SK-N-DZ (cell line): ENCODE measurements at places on chromosomes 2 and 18.
A peak's percentile ranks its signal among the peaks of the same experiment; 100 is the strongest.

DNA sequence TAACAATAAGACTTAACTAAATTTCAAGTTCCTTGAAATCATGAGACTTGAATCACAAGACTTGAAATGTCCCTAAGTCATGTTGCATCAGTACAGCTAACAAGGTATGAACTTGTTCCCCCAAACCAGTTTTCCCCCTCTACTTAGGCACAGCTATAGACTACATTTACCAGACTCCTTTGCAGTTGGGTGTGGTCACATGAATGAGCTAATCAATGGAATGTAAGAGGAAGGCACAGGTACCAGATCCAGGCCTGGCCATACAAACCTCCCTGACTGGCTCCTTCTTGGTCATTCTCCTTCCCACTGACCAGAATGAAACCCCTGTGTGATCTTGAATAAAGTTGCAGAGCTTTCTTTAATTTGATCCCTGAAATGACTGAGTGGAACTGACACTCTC, 77.8 kb downstream of the DNER start:
- no peak for DNase-seq

DNA sequence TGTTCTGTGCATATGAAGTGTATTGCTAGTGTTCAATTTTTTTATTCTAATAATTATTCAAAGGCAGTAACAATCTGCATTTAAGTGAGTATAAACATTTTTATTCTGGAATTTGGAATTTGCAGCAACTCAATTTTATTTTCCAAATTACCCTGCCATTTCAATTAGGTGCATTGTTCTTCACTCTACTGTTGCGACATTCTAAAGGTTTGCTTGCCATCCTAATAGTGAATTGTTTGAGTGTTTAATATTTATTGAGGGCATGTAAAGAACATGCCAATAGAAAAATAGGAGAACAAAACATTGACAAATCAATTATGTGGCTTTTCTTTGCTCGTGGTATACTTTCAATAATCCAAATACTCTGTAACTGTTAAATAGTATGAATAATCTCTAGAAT, 18.0 kb downstream of the MEIS1 start:
- DNase-seq = no peak

- no peak for DNase-seq
Measured at GRCh38 chr2:109162999-109163398, 34.0 kb downstream of the SH3RF3 start.

- no peak for DNase-seq
Measured at GRCh38 chr2:37324536-37324785, 172 bp downstream of the PRKD3 start.

DNA sequence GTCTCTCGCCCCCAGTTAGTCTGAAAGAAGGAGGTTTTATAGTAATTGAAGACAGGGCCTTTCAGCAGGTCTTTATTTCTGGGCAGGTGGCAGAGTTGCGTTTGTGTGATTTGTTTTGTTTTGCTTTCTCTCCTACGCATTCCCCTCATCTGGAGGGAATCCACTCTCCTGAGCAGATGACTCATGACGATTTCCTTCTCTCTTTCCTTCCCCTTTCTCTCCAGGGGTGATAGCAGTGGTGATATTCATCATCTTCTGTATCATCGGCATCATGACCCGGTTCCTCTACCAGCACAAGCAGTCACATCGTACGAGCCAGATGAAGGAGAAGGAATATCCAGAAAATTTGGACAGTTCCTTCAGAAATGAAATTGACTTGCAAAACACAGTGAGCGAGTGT, 888.8 kb downstream of the CNTNAP5 start:
- no peak for DNase-seq

DNA sequence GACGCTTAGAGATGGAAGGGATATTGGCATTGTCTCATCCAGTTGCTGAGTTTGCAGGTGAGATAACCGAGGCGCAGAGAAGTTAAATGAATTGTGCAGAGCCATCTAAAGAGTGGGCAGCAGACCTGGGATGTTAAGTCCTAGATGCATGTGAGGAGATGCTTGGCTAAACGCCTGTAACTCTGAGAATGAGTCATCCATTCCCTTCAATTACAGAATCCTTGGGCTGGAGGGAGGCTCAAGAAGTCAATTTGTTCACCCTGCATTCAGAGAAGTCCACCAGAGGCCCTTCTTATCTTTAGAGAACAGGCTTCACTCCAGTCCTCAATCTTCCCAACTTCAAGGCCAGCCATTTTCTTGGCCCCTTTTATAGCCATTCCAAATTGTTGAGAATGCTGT, 1.6 kb downstream of the EHD3 start:
- no peak for DNase-seq

DNA sequence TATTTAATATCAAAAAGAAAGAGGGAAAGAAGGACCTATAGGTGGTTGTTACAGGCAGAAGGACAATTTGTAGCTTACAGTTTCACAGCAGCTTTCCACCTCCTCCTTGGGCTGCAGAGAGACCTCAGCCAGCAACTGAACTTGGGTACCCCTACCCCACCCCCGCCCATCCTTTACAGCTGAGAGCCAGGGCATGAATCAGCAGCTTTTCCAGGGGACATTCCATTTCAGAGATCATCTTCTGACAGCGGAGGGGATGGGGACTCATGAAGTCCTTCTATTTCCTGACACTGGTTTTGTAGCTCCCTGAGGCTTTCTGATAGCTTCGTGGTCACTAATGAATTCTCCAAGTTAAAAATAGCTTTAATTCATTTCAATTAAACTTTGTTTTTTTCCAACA, 96.4 kb downstream of the ITGB1BP1 start:
- no peak for DNase-seq

GRCh38 chr2:5945742-5946141, 253.6 kb downstream of the SOX11 start:
- DNase-seq = no peak

DNA sequence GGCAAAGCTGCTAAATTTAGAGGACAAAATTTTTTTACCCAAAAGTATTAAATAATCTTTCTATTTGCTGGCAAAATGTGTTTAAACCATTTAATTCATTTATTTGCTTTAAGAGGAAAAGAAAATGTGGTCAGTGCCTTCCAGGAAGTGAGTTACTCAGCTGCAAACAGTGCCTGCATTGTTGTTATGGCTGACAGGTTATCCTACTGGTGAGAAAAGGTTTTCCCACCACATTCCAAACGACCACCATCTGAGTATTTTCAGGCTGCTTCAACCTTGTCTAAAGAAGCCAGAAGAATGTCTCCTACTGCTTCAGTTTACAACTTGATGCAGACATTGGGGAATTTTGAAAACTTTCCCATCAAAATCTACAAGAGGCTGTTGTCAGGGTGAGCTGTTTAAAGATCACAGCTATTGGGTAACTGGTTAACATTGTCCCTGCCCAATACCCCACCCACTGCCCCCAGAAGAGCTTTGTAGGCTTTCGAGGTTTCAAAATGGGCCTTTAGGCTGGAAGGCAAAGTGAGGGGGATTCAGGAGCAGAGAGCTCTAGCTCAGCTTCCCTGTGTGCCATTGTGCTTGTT, 461.3 kb upstream of the FANCL start:
- DNase-seq = no peak

DNA sequence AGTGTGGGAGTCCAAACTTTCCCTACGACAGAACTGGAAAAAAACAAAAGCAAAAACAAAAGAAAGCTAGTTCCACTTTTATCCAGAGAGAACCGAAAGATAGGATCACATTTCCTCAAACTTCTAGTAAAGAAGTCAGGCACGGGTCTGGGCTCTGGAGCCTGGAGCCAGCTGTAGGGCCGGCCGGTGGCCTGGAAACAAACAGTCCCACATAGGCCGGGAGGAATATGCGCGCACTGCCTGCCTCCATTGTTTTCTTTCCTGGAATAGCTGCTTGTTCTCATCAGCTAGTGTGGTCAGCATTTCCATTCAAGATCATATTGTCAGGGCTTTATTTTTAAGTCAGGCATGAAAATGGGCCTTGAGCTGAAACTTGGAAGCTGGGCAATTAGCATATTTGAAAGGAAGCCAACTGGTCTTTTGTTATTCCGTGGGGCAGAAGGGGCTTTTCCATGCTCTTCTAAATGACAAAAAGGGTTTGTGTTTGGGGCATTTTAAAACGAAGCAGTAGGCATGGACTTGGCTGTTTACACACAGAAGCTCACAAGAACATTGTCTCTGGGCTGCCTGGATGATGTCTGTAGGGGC, 58.7 kb upstream of the RFX8 start:
- no peak for DNase-seq

GRCh38 chr18:59318460-59319050, at the start of gene CPLX4:
Gene CPLX4, minus strand, starts transcription at chr18:59318649. Its CDS starts 187 bp downstream, at chr18:59318462.
- DNase-seq = no peak

GRCh38 chr2:182522405-182522896, 95.6 kb upstream of the PDE1A start:
- DNase-seq = peak; percentile 21

- DNase-seq = no peak
Measured at GRCh38 chr2:34949316-34949715, 1350.2 kb upstream of the FAM98A start.

- DNase-seq = no peak
Measured at GRCh38 chr2:189441709-189442074, 418 bp downstream of the WDR75 start.

- DNase-seq = no peak
Measured at GRCh38 chr2:98803405-98804264, 72.7 kb upstream of the MGAT4A start.

DNA sequence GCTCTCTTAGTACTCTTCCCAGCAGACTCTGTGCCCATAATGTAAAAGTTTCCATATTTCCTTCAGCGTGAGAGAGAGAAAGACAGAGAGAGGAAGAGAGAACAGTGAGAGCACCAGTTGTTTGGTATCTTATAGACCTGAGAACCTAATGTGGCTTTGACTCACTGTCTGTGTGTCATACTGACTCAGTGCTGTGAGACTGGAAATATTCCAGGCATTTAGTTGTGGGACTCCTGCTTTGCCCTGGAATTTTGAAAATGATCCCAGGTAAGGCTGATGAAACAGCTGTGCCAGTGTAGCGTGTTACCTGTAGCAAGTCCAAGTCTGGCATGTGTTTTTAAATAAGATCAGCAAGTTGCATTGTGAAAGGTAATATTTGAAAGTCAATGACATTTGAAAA, 87.9 kb upstream of the KCNH7 start:
- DNase-seq = no peak

DNA sequence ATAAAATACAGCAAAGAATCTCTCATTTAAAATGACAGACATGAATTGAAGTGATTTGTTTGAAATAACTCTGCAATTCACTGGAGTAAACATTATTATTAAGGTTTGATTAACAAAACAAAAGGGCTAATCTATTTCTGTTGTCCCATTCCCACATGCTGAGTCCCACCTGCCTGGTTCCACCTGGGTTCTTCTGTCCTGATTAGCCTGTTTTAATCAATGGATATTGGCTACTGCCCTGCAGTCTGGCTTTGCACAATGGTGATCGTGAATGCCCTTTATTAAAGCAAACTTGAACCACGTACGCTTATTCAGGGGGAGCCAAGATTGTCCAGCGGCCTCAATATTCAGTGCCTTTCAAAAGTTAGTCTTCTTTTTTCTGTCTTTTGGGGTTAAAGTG, 72.8 kb upstream of the CDH19 start:
- no peak for DNase-seq

DNA sequence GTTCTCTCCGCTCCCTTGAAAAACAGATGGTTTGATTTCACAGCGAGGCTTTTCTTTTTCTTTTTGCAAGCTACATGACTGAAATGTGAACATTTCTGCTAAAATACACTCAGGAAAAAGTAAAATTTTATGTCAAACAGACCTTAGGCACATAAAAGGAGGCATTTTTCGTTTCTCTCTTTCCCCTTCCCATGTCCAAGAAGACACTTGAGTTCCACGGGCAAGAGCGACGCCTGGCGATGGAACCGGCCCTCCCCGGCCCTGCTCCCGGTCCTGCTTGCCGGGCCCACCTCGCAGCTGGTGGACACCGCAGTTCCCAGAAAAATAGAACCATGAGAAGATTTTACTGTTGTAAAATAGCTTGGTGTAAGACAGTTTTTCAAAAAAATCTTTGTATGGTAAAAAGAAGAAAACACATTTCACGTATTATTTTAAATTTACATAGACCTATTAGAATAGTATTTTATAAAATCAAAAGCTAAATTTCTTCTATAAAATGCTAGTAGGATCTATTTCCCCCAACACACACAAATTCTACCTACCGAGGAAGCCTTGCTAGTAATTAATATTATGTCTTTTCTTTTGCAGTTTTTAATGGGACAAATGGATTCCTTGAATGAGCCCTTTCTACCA, 2.3 kb upstream of the ALKAL2 start:
- peak; percentile 60 for DNase-seq

GRCh38 chr2:159152128-159152778, 134.2 kb downstream of the WDSUB1 start:
- no peak for DNase-seq

GRCh38 chr2:109702250-109702985, 88.3 kb downstream of the SOWAHC start:
- no peak for DNase-seq

- no peak for DNase-seq
Measured at GRCh38 chr2:86453836-86454235, 12.7 kb downstream of the KDM3A start.

DNA sequence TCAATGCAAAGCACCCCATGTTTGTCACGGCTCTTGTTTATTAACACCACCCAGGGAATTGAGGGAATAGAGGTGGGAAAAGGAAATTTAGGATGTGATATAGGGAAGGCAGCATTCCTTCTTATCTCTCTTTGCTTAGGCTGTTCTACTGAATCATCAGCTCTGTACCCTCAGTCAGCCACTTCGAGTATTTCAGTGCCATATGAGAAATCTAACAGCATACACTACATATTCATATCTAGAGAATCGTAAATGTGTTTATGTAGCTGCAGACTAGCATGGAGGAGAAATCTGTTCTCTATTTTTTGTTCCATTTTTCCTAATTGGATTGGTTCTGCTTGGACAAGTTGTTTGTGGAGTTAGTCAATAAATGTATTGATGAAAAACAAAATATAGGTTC, 187.8 kb downstream of the CTNNA2 start:
- DNase-seq = no peak

DNA sequence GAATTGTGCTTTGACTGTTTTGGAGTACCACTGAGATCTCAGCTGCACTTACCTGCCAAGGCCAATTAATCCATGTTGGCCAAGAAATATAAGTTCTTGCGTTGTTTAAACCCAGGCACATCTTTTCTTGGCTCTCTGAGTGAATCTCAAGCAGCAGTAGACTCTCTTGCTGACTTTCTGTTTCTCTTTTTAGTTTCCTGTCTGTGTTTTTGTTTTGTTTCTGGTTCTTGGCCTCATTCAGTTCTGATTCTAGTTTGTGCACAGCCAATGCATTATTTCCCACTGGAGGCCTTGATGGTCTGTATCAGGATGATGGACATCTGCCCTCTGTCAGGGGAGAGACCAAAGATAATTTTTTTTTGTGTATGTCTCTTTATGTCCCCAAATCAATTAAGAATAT, 379.4 kb downstream of the CDH2 start:
- DNase-seq = no peak

- no peak for DNase-seq
Measured at GRCh38 chr2:171719660-171720059, 32.4 kb downstream of the DYNC1I2 start.
